ENCODE measurements at places on chromosomes 1 and 21.
A peak's percentile ranks its signal among the peaks of the same experiment; 100 is the strongest.

- DNase-seq, result no peak
Observed at GRCh38 chr1:99590578-99591209, 55.2 kb upstream of the PALMD start.

DNA sequence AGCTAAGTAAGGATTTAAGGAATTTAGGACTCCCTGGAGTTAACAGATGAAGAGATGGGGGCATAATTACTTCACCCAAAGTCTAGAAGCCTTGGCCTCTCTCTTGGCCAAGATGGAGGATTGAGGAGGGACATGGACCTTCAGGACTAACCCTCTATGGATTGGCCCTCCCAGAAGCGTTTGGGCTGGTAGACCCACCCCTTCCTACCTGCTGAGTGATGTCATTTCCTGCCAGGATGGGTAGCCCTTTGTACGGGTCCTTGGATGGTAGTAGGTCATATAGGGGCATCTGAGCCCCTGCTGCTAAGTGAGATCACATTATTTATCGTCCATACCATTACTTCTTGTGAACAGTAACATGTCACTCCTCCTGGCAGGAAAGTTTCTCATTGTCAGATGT, 17.7 kb downstream of the LURAP1 start:
- no peak for DNase-seq

GRCh38 chr1:19220080-19220846, 10.2 kb upstream of the UBR4 start:
- no peak for DNase-seq

GRCh38 chr1:24830680-24831272, 85.5 kb downstream of the CLIC4 start:
- no peak for DNase-seq

DNA sequence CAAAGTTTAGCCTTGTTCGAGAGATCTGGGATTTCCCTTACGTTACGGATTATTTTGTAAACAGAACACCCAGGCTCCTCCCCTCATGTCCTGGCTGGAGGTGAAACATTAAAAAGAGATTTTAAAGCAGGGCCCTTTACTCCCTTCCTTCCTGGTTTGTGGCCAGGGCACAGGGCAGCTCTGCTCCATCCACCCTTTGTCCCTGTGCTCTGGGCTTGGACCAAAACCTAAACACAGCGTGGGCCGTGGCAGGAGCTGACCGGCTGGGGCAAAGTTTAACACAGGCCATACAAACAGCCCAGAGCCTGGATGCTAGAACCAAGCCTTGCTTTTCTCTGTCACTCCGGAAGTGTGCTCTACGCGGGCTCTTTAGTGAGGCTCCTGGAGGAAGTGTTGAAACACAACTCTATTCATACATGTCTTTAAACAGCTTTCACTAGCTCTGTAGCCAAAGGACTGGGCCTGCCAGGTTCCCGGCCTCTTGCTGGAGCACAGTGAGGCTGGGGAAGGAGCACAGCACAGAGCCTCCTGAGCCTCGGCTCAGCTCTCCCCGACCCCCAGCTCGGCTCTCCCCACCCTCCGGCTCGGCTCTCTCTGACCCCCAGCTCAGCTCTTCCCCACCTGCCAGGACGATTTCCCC, 84.7 kb downstream of the PDE9A start:
- DNase-seq, result no peak

DNA sequence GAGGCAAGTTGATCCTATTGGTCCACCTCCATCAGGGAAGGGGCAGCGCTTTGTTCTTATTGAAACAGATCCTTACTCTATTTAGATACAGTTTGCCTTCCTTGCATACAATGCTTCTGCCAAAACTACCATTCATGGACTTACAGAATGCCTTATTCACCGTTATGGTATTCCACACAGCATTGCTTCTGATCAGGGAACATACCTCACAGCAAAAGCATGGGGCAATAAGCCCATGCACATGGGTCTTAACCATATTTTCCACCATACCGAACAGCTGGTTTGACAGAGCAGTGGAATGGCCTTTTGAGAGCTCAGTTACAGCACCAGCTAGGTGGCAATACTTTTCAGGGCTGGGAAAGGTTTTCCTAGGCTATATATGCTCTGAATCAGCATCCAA, 544.8 kb upstream of the ADGRL4 start:
- no peak for DNase-seq

DNA sequence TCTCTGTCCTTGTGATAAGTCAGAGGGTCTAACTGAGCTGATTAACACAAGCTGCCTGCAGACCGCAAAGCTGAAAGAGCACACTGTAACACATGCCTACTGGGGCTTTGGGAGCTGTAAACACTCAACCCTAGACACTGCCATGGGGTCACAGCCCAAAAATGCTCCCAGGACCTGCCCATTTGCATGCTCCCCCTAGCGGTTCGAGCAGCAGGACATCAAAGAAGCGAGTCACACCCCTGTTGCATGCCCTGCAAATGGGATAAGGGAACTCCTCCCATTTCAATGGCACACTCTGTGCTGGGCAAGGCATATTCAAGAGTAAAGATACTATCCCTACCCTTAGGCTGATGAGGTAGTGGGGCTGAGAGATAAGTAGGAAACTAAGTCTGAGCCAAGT, 22.8 kb downstream of the LCE3E start:
- DNase-seq, result no peak

- DNase-seq, result no peak
Observed at GRCh38 chr1:37721565-37721964, 29.2 kb downstream of the CDCA8 start.

- no peak for DNase-seq
Observed at GRCh38 chr1:38018864-38019343, 6.4 kb downstream of the UTP11 start.

- no peak for DNase-seq
Observed at GRCh38 chr1:215210167-215210566, 127.6 kb downstream of the KCNK2 start.

DNA sequence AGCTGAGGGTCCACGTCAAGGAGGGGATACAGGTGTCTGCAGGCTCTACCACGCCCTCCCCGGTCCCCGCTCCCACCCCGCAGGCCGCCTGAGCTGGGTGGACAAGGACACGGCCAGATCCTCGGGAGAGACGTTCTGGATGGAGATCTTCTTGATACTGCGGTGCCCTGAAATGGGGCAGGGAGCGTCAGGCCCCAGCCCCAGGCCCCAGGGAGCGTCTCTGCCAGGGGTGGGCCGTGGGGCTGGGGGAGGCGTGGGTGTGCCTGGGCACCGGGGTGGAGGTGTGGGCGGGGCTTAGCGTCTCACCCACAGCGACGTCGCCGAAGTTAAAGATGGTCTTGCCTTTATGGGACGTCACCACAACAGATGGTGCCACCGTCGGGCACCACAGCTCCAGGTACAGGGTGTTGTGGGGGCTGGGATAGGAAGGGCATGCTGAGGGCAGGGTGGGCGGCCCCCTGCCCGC, 7.3 kb upstream of the TMEM52 start:
- DNase-seq, result no peak

- no peak for DNase-seq
Observed at GRCh38 chr1:97630948-97631347, 289.9 kb downstream of the DPYD start.

GRCh38 chr1:159188375-159188788, 16.3 kb upstream of the ACKR1 start:
- DNase-seq, result no peak

GRCh38 chr1:183804916-183805841, at the start of gene RGL1:
Gene RGL1 (plus strand): TSS chr1:183805120. CDS start chr1:183805298, 178 bp downstream.
- DNase-seq, result no peak

DNA sequence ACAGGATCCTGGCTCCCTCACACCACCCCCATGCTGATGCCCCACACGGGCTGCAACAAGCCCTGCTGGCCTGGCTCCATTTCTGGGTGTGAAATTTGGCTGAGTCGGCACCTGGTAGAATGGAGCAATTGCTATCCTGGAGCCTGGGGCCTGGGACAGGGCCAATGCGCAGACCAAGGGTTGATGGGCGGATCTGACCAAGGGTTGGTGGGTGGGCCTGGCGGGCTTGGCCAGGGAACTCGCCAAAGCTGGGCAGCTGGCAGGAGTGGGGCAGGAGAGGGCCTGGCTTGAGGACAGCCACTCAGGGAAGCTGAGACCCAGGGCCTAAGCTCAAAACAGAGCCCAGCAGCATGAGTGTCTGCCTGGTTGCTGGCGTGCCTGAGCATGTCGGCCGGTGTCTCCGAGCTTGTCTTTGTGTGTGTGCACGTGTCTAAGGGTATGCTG, 70.9 kb upstream of the POU3F1 start:
- DNase-seq, result no peak

- DNase-seq, result no peak
Observed at GRCh38 chr1:4655674-4656532, 1.5 kb downstream of the AJAP1 start.

- DNase-seq, result no peak
Observed at GRCh38 chr1:51442616-51443015, 76.5 kb downstream of the EPS15 start.

DNA sequence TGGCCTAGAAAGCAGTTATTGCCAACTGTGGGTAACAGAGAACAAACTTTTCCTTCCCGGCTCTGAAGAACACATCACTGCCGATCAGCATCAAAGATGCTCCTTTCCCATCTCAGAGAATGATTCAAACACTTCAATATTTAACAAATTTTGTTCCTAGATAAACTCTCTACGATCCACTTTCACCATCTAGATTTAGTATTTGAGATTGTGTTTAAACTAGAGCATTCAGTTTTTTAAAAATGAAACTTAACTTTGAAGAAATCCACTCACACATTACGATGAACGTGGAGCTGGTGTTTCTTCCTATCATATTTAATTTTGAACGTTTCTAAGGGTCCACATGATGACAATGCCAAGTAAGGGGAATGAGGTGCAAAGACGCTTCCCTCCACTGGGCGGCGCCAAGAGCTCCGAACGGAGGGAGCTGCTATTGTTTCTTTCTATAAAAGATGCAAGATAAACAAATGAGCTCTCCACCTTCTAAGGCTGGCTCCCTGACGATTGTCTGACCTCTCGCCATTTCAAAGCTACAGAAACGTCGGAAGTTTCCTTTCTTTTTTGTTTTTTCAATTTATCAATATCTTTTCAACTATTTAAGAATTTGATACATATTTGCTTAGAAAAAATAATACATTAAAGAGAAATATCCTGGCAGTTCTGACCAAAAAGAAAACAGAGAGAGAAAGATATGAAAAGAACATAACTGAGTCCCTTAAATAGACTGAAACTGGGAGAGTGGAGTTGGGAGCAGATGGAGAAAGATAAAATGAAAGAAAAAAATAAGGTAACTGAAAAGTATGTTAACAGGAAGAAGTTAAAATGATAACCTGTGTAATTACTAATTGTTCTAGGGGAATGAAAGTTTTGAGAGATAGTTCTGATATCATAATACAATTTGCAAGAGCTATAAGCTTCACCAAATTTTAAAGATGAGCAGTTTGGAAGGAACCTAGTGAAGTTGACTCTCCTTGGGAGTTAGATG, 4.4 kb upstream of the BARHL2 start:
- peak; percentile 37 for DNase-seq

DNA sequence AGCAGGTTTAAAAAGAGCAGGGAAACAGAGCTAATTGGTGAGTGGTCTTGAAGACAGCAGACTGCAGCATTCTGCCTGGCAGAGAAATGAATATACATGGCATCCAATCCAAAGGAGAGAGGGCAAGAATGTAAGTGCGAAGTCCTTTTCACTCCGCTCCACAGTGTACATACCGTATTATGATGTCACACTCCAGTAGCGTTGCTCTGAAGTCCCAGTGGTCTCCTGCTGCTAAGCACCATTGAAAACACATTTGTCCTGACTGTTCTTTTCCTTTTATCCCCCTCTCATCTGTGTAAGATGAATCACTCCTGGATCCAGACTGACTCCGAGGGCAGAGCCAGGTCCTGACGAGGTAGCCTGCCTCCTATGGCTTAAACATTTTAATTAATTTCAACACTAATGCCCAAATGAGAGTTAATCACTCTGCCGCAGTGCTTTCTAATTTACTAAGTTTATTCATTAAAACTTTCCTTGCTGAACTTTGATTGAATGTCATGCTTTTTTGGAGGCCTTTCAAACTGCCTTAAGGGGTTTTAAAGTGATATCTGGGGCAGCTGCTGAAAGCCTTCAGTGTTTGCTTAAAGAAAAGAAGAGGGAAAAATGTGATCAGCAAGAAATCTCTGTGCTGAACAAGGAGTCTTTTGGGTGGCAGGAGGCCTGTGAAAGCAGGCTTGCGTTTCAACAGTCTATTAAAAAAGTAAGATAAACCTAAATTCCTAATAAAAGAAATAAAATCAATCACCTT, 227.2 kb downstream of the ATG4C start:
- DNase-seq, result no peak

DNA sequence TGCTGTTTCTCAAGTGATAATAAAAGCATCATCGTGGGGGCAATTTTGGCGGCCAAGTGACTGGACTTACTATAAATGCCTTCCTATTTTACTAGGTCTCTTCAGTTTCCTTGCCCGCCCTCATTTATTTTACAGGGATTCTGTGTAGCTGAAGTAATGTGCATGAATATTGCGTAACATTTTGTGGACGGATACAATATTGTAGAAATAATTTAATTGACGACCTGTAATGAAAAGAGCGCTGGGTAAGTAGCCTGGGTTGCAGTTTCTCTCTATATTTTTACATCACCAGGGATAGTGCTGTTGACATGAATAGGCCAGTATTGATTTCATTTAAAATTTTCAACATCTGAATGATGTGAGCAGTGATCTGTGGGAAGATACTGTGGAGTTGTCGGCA, 28.1 kb upstream of the LMO4 start:
- DNase-seq, result no peak

GRCh38 chr1:185556561-185556960, 177.6 kb upstream of the HMCN1 start:
- DNase-seq, result no peak

GRCh38 chr1:151806170-151806569, 951 bp upstream of the LINGO4 start:
- no peak for DNase-seq

DNA sequence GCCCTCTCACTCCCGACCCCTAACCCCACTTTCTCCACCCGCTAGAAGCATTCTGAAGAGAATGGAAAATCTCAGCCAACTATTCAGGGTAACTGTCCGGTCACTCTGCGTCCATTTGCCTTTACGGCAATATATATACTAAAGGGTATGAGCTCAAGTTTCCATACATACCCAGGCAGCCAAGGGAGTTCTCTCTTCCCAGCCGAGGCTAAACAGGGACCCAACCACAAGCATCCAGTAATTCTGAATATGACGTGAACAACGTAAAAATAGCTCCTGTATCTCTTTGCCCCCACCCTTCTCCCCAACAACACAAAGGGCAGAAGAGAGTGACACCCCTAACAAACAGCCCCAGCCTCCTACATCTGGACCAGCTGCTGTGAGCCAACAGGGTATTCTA, 67.7 kb downstream of the SSBP3 start:
- DNase-seq, result no peak

DNA sequence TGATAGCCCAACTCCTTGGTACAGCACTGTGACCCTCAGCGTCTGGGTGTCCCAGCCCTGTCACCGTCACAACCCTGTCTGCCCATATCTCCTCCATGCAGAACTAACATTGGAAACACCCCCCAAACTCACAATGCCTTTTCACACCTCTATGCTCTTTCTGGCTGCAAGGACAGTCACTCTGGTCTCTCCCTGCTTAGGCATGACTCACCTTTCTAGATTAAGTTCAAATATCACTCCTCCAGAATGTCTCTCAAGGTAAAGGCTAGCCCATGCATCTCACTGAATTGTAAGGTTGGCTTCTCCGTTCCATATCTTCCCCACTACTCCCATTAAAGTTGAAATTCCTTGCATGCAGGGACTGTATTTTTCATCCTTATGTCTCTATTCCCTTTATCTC, 17.0 kb upstream of the CAPN8 start:
- no peak for DNase-seq

GRCh38 chr1:34270181-34270580, 93.5 kb downstream of the C1orf94 start:
- DNase-seq, result no peak

Data from T-helper 9 cell (primary cell).